ENCODE measurements at places on chromosomes 13 and 19. TPM values are rescaled to one million over a fixed set of nuclear protein-coding genes. Genes with fewer than 3 reads are reported as not detected.

DNA sequence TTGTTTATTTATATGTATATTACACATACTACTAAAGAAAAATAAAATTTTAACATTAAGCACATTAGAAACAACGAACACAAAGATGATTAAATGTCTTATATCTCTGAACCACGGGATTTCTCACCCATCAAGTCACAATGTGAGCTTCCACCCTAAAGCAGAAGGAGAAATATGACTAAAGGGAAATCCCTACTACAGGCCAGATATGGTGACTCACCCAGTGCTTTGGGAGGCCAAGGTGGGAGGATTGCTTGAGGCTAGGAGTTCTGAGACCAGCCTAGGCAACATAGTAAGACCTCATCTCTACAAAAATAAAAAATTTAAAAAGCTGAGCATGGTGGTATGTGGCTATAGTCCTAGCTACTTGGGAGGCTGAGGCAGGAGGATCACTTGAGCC is 24.6 kb downstream of the DCT start:
- DNase-seq: no peak

DNA sequence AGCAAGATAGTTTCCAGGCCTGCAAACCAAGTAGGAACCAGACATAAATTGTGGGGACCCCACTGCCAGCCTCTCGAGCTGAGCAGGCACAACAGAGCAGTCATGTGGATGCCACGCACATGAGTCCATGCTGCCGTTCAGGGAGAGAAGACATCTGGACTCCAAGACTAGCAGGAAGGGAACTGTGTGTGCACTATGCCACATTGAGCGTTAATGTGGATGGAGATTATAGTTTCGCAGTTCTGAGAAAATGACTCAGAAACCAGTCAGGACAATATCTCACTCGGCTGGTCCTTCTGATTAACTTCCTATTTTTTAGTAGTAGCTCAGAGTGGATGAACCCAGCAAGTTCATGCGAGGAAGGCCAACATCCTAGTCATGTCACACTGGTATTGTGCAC is 124.9 kb downstream of the CRYL1 start:
- no peak for DNase-seq

DNA sequence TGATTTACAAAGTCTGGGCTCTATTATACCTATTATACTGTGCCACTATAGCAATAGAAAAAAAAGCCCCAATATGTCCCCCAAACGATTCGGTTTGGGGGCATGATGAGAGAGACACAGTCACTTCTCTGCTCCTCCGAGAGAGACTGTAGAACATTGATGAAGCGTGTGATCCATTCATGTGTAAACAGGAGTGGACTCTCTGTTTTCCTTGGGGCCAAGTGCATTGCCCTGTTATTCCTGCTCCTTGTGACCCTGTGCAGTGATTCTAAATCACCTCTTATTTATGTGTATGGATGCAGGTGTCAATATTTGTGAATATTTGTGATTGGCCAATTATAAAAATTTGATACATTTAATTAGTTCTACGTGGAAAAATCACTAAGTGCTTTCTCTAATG is 17.0 kb downstream of the F10 start:
- DNase-seq: peak; percentile 15

BCL2L12 gene
- total RNA-seq: 0.64 TPM

DNA sequence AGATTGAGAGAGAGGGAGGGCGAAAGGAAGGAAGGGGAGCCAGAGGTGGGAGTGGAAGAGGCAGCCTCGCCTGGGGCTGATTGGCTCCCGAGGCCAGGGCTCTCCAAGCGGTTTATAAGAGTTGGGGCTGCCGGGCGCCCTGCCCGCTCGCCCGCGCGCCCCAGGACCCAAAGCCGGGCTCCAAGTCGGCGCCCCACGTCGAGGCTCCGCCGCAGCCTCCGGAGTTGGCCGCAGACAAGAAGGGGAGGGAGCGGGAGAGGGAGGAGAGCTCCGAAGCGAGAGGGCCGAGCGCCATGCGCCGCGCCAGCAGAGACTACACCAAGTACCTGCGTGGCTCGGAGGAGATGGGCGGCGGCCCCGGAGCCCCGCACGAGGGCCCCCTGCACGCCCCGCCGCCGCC is at the start of gene TNFSF11:
TNFSF11 (plus strand) TSS at position 142 of the 400 bp plus-strand sequence; CDS start at position 294, 152 bp downstream.
- no peak for DNase-seq

APOC4 gene
- total RNA-seq: not detected

DNA sequence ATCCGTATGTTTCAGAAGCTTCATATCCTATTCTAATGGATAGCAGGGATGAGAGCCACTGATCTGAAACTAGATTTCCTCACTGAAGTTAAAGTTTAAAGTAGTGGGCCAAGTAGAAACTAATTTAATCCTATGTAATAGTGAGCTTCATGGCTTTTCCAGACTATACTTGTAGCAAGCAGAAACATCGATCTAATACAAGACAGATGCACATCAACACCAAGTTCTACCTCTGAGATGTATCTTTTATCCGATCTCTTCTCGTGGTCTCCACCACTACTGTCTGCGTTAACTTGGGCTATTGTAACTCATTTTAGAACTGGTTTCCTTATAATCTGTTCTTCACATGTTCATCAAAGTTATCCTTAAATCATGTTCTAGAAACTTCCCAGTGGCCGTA is 3.1 kb downstream of the ERCC5 start:
- DNase-seq: no peak

ZSCAN4 gene
- total RNA-seq: not detected

LGALS13 gene
- not detected for total RNA-seq

SIGLEC12 gene
- not detected for total RNA-seq

- DNase-seq: no peak
Measured at GRCh38 chr19:36547001-36547732, 19.1 kb upstream of the ZNF260 start.

GRCh38 chr13:34307607-34308006 is 489.7 kb downstream of the RFC3 start:
- no peak for DNase-seq

GRCh38 chr19:2221250-2221831 is 14.8 kb downstream of the PLEKHJ1 start:
- DNase-seq: no peak

DNA sequence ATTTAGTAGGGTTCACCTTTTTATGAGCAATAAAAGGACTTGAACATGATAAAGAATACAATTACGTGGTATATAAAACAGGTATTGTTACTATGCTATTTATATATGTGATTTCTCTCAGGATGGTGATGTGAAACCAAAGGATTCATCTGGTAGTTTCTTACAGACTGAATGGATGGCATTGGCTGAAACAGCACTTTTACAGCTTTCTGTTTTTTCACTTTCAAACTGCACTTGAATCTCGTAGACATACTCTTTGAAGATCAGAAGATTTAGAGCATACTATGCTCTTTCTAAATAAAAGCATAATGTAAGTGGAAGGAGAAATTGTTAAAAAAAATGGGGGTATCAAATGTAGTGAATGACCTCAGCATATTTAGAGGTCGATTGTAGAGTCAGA is 354.8 kb downstream of the HS6ST3 start:
- no peak for DNase-seq

SYNGR4 gene
- not detected for total RNA-seq

FUT3 gene
- not detected for total RNA-seq

- no peak for DNase-seq
Measured at GRCh38 chr19:19059837-19060611, 3.8 kb upstream of the SLC25A42 start.

GRCh38 chr19:46917002-46917401 is 56.2 kb downstream of the ARHGAP35 start:
- DNase-seq: no peak

DNA sequence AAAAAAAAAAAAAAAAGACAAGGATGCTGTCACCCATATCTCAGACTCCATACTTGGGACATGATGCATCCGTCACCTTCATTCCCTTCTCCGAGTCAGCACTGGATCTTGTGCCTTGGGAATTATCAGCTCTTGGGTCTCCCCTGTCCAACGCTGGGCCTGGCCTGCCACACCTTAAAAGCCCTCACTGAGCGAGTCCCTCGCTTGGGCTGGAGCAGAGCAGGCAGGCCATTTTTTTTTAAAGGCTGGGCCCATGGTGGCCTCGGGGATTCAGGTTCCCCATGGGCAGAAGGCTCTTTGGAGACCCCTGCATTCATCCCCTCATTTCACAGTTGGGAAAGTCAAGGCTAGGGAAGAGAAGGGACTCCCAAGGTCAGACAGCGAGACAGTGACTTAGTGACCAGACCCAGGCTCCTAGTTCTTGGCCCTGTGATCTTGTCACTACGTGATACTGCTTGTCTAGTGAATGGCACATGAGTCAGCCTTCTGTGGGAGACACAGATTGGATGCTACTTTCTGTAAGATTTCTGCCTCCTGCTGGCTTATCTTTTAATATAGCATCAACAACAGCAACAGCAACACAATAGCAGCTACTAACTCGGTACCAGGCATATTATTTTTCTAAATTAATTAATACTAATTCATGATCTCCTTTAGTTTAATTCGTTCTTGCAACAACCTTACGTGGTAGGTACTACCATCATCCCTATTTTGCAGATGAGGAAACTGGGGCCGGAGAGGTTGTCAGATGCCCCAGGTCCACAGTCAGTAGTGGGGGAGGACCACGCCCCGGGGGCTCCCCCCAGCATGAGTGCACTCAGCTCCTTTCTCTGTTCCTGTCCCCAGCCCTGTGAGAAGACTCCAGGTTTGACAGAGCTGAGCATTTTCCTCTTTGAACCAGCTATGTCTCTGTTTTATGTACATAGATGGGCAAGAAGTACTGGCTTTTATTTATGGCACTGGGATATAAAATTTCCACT is 27.4 kb upstream of the ZNF536 start:
- no peak for DNase-seq

- no peak for DNase-seq
Measured at GRCh38 chr13:48233889-48234488, 983 bp downstream of the ITM2B start.

- no peak for DNase-seq
Measured at GRCh38 chr19:6260912-6261650, 18.7 kb downstream of the MLLT1 start.

DNA sequence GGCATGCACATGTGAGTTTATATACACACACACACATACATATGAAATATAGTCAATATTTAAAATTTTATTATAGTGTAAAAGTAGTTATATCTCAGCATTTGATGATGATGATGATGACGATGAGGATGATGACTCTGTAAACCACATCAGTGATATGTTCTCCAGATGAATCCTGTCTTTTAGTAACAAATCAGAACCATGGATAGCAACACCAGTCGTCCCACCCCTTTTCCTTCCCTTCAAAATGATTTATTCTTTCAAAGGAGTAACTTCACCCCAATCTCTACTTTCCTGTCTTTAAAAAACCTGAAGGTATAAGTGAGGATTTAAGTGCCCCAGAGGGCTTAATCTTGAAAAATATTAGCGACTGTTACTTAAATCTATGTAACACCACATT is 74.1 kb downstream of the DCLK1 start:
- DNase-seq: no peak

PIAS4 gene
- total RNA-seq: 30.8 TPM

DNA sequence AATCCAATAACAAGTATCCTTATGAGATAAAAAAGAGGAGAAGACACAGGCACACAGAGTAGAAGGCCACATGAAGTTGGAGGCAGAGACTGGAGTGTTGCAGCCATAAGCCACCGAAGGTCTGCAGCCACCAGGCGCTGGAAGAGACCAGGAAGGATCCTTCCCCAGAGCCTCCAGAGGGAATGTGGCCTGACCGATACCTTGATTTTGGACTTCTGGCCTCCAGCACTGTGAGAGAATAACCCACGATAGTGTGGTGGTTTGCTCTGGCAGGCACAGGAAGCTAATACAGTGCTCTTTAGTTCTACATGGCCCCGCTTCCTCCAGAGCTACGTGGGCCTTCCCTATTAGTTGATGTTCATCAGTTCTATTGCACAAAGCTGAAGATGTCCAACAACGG is 15.3 kb upstream of the SULT2A1 start:
- DNase-seq: no peak

SLC25A23 gene
- 56.5 TPM for total RNA-seq

- DNase-seq: no peak
Measured at GRCh38 chr13:20738616-20739015, 35.1 kb downstream of the IL17D start.

TMPRSS9 gene
- total RNA-seq: not detected

PLEKHF1 gene
- total RNA-seq: 68.3 TPM

SH2D3A gene
- not detected for total RNA-seq

GRCh38 chr19:46704379-46705076 is 12.4 kb downstream of the PRKD2 start:
- no peak for DNase-seq

CYP2F1 gene
- not detected for total RNA-seq

- no peak for DNase-seq
Measured at GRCh38 chr19:16520986-16521624, 21.1 kb downstream of the CHERP start.

GRCh38 chr19:48819366-48819816 is 8.6 kb upstream of the BCAT2 start:
- DNase-seq: peak; percentile 64

C19orf33 gene
- not detected for total RNA-seq

DNA sequence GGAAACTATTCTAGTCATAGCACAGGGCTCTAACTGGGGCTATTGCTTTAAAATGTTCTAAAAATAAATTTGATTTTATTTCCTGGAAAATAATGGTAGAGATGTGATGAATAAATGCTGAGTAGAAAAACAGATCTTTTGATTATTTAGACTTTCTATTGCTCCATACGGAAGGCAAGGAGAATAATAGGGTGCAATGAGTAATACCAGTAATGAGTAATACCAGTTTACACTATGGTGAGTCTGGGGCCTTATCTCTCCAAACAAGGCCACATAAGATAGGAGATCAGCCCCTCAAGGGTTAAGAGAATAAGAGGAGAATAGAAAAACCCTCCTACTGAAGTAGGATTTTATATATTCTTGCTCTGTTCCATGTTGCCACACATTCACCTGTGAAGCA is 390.4 kb downstream of the KLF5 start:
- no peak for DNase-seq

DNA sequence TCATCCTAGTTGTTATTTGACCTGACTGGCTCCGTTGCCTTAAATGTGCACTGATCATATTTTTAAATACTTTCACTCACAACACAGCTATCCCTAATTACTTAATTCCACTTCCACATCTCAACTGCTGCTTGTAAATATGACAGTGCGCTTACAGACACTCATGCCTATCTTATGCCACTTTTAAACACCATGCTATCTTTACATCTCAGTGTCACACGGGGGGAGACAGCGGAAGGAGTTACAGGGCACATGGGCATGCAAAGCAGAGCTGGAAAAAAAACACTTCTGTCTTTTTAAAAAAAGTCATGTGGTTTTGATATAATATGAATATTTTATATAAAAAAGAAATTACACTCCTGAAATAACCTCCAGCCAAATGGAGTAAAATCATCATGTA is 44.1 kb downstream of the SMAD9 start:
- DNase-seq: no peak

PODNL1 gene
- 12.9 TPM for total RNA-seq

GRCh38 chr13:53007872-53008271 is 20.7 kb upstream of the OLFM4 start:
- no peak for DNase-seq

- no peak for DNase-seq
Measured at GRCh38 chr19:30064348-30064699, 122.3 kb downstream of the URI1 start.

GRCh38 chr13:76971851-76972829 is 19.7 kb upstream of the CLN5 start:
- DNase-seq: no peak
